ENCODE measurements at places on chromosomes 7 and 10.
A peak's percentile ranks its signal among the peaks of the same experiment; 100 is the strongest.

GRCh38 chr10:100024748-100025147 lies 15.0 kb upstream of the DNMBP start:
- no peak for DNase-seq

DNA sequence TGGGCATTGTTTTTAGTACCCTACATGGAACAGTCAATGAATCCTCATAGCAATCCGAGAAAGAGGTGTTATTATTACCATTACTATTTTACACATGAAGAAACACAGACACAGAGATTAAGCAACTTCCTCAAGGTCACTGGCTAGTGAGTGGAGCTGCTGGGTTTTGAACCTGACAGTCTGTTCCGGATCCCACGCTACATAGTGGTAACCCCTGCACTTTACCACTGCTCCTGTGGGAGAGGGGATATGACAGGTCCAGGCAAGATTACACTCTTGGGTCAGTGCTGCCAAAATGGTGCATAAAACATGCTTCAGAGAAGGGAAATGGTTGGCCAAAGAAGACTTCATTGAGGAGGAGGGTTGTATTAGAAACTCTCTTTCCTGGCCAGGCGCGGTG lies 185.7 kb downstream of the XPNPEP1 start:
- DNase-seq, result no peak

GRCh38 chr7:43516581-43517342 lies 66.1 kb upstream of the STK17A start:
- DNase-seq, result peak; percentile 24

DNA sequence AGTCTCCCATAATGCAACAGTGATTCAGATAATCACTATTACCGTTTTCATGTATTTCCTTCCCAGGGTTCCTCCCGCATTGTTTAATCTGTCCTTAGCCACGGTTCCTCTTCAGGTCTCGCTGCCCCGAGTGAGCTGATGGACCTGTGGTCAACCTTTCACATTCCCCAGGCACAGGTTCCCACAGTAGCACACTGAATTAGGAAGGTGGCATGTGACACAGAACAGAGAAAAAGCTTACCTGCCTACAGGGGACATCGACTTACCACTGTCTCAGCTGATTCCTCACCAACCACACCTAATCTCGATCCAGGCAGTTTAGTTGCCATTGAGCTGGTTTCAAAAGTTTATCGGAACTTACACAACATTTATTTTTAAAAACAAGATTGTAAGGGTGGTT lies 72.2 kb downstream of the MTURN start:
- DNase-seq, result no peak

GRCh38 chr7:55458351-55458750 lies 93.2 kb downstream of the LANCL2 start:
- no peak for DNase-seq

GRCh38 chr10:80506189-80506575 lies 31.5 kb upstream of the SH2D4B start:
- peak; percentile 79 for DNase-seq

- DNase-seq, result peak; percentile 7
These were observed 229.1 kb downstream of the CUX1 start for GRCh38 chr7:102046373-102047117.

DNA sequence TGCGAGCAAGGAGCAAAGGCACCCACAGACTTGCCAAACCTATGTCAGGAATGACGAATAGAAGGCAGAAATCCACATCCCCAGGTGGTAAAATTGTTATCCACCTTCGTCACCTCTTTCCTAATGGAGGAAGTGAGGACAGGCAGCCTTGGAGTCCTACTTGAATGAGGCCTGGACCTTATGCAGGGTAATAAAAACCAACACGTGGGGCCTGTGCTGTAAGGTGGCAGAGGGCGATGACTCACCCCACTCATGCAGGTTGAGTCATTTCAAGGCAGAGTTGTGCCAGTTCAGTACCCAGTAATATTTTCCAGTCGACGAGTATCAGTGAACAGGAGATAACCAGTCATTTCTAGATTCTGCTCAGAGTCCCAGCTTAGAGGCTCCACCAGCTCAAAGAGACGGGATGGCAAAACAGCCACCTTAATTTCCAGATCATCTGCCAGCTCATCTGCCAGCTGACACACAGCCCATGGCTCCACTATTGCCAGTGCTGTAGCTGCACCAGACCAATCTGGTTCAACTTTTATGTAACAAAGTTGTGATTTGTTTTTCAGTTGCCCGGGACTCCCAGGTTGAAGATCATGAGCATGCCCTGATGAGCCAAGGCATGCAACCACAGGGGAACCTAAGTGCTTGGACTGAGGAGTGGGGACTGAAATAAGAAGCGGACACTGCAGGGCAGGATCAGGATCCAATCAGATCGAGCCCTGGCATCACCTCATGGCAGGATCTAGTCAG lies 176.2 kb upstream of the ITGB1 start:
- DNase-seq, result peak; percentile 53

- DNase-seq, result peak; percentile 92
These were observed 4.8 kb upstream of the TRDMT1 start for GRCh38 chr10:17206210-17206709.

GRCh38 chr7:95687759-95688343 lies 84.5 kb upstream of the DYNC1I1 start:
- peak; percentile 48 for DNase-seq

DNA sequence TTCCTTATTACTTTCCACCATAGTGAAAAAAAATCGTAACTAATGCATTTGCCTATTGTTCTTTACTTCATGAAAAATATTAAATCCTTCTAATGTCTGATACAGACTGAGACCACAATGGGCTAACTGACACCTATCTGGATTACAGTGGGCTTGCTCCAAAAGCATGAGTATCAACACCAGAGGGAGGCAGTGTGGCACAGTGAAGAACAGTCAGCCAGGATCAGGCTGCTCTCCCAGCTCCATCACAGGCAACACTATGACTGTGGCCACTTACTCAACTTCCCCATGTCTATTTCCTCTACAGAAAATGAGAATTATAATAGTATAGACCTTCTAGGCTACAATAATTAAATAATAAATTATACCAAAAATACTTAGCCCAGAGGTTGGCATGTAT lies 97.2 kb downstream of the SLC25A13 start:
- DNase-seq, result peak; percentile 16

GRCh38 chr7:108434010-108434409 lies 22.2 kb downstream of the NRCAM start:
- DNase-seq, result no peak

DNA sequence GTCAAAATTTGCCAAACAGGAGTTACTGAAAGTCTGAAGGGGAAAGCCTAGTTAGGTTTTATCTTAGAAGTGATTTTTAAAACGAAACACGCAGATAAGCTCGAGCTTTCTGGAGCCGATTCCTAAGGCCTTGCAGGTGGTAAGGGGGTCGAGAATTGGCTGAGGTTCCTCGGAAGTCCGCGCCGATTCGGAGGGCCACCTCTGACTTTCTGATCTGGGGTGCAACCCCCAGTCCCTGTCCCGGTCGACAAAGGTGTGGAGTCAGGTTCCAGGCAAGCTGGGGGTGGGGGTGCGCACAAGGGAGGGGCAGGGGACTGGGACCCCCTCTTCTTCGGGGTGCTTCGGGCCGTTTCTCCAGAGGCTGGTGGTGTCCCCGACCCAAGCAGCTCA lies 701 bp upstream of the CUL1 start:
- DNase-seq, result no peak

- no peak for DNase-seq
These were observed at the start of gene NRG3 for GRCh38 chr10:81874875-81875466. NRG3 (plus strand) TSS chr10:81875194.

DNA sequence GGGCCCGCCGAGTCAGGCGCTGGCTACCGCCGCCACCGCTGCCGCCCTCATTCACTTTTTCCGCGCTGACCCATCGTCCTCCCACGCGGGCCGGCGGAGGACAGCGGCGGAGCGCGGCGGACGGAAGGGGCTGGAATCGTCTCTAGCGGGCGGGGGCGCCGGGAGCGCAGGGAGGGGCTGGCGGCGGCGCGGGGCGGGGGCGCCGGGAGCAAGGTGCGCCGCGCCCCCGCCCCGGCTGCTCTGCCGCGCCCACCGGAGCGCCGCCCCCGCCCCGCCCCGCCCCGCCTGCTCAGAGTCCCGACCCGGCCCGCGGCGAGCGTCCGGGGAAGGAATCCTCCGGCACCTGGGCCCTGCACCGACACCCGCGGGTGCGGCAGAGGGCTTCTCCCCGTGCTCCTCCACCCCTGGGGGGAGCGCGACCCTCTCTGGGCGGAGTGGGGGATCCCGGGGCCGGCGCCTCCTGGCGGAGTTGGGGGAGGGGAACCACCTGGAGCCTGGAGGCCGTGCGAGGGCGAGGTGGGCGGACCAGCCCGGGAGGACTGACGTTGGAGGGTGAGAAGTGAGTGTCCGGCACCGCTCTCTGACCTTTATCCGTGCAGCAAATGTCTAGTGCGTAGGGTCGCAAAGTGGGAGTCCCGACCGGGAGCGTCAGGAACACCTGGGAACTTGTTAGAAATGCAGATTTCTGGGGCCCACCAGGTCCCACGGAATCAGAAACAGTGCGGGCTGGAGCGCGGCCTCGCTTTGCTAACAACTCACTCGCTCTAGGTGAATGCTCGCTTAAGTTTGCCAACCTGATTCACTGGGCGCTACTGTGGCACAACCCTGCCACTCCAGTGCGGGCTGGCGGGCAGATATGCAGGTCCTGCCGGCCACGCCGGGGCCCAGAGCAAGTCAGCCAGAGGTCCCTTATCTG lies at the start of gene COBL:
TSS of gene COBL (minus strand) at position 144 of the 916 bp plus-strand sequence. CDS start 176 bp downstream, outside the sequence.
- DNase-seq, result no peak

DNA sequence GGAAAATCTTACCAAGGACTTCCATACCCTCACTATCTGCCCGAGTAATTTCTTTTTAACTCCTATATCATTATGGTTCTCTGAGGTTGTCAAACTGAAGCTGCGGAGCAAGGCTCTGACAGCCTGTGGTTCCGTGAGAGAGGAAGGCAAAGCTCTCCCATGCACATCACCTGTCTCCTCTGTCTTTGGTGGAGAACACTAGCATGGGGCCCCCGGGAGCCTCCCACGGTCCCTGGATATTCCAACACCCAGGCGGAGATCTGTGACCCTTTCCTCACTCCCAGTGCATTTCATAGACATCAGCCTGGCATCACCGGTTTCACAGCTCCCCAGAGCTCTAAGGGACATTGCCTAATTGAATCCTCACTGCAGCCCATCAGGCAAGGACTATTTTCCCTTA lies 10.4 kb downstream of the RBP4 start:
- no peak for DNase-seq

DNA sequence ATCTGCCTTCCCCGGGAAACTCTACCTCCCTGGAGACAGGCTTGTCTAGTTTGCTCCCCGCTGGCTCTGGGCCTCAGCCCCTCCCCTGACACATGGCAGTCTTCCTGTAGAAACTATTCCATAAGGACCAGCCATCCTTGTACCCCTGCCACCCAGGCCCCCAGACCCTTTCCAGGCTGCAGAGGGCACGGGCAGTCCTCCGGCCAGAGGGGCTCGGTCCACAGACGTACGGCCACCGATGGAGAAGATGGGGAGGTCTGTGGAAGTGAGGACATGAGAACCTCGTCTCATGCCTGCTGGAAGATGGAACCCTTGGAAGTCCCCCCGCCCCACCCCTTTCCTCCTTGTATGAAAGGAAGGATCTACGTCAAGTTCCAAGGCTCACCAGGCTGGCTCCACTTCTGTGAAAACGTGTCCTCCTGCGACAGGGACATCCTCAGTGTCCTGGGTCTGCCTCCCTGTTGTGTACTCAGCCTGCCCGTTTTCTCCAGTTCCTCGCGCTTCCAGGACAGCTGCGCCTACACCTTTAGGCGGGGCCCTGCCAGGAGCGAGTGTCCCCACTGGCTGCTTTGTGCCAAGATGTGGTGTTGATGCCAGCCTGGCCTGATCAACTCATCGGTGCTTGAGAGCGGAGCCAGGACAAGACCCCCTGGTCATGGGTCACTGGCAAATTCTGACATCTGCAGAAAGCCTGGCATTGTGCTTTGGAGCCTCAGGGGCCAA lies 414.9 kb downstream of the GLRX3 start:
- DNase-seq, result no peak
